Activated CD4-positive, alpha-beta memory T cell treated with anti-CD3 and anti-CD28 coated beads for 36 hours (primary cell): ENCODE measurements at places on chromosomes 3 and 15. TPM values are rescaled to one million over a fixed set of nuclear protein-coding genes. Genes with fewer than 3 reads are reported as not detected.

DNA sequence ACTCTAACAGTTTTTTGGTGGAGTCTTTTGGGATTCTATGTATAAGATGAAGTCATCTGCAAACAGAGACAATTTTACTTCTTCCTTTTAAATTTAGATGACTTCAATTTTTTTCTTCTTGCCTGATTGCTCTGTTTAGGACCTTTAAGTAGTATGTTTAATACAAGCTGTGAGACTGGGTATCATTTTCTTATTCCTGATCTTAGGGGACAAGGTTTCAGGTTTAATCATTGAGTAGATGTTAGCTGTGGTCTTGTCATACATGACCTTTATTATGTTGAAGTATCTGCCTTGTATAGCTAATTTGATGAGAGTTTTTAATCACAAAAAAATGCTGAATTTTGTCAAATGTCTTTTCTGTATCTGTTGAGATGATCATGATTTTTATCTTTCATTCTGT is 20.6 kb downstream of the GRM2 start:
- no peaks in the 10 kb centered on the region for H3K36me3 ChIP-seq
- no peak overlapping the region for H3K4me3 ChIP-seq
- no peak for DNase-seq
- H3K4me1 ChIP-seq = peaks cover 22% of the 10 kb centered on the region
- no peaks in the 10 kb centered on the region for H3K27me3 ChIP-seq

DNA sequence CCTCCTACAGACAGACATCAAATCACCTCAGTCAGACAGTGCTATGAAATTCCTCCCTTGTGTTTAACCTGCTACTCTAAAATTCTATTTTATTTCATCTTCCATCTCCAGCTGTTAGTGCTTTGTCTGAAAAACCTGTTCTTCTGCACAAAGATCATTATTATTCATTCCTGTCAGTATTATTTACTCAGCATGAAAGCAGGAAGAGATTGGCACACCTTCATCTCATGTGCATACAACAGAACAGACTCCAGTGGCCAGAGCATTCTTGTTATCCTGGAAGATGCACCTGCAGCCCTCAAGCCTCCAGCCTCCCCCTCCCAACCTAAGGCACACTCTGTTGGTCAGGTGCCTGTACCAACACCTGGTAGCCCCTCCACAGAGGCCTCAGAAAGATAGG is 1.8 kb upstream of the ROPN1B start:
- H3K4me3 ChIP-seq = no peak overlapping the region
- peaks cover 5% of the 10 kb centered on the region for H3K4me1 ChIP-seq
- H3K27me3 ChIP-seq = peaks cover 9% of the 10 kb centered on the region
- no peak overlapping the region for H3K27ac ChIP-seq
- H3K36me3 ChIP-seq = no peaks in the 10 kb centered on the region

DNA sequence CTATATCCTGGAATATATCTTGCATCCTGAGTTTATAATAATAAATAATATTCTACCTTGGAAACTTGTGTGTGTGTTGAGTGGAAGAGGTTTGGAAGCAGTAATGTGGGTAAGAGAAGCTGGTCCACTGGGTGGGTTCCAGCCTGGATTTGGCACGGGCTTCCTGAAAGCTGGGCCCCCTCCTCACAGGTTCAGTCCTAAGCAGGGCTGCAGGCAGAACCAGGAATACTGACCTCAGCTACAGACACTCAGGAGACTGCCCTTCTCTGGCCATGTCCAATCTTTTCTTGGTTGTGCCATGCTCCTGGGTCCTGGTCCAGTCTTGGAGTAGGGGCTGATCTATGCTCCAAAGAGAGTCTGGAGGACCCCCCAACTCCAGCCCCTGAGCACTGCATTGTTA is 4.5 kb downstream of the MYD88 start:
- no peaks in the 10 kb centered on the region for H3K27me3 ChIP-seq
- no peak overlapping the region for H3K4me3 ChIP-seq
- peaks cover 25% of the 10 kb centered on the region for H3K4me1 ChIP-seq
- no peak overlapping the region for H3K27ac ChIP-seq
- no peak for DNase-seq
- peaks cover 16% of the 10 kb centered on the region for H3K36me3 ChIP-seq

DNA sequence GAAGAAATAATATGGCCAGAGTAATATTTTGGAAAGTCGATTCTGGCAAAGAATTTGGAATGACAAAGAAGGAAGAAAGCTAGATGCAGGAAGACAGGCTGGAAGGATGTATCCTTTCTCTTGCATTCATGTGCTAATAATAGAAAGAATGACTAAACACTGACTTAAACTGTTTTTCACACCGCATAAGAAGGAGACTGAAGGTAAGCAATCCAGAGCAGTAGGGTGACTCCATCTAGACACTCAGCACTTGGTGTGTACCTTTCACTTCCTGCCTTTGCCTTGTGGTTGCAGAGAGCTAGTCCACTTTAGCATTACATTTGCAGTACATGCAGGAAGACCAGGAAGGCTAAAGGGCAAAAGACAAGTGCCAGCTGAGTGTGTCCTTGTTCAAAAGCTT is 234.6 kb downstream of the RBMS3 start:
- H3K27ac ChIP-seq = no peak overlapping the region
- H3K4me1 ChIP-seq = no peaks in the 10 kb centered on the region
- no peak for DNase-seq
- no peak overlapping the region for H3K4me3 ChIP-seq
- peaks cover 2% of the 10 kb centered on the region for H3K27me3 ChIP-seq

Gene MESP2
- not detected for total RNA-seq

Gene CACNA2D3
- total RNA-seq = not detected

Gene SHISA5
- 93.1 TPM for total RNA-seq

Gene BMF
- total RNA-seq = 6.9 TPM
